ENCODE measurements at places on chromosomes 3 and 15. TPM values are rescaled to one million over a fixed set of nuclear protein-coding genes. Genes with fewer than 3 reads are reported as not detected.

Gene HMG20A
- total RNA-seq: 24.8 TPM

Gene MCF2L2
- total RNA-seq: 1.5 TPM

Gene CLRN1
- total RNA-seq: not detected

Gene GREM1
- not detected for total RNA-seq

Gene CX3CR1
- 0.23 TPM for total RNA-seq

Gene SUCNR1
- total RNA-seq: not detected

Gene FAM107A
- total RNA-seq: not detected

Gene CPNE9
- 0.11 TPM for total RNA-seq

Gene HYKK
- 5.1 TPM for total RNA-seq

Gene OR5K2
- not detected for total RNA-seq

Gene SAMMSON
- total RNA-seq: not detected

Gene TMC3
- total RNA-seq: not detected

Gene ZNF619
- 0.91 TPM for total RNA-seq

Gene ARGFX
- not detected for total RNA-seq

Gene LYZL4
- total RNA-seq: not detected

Gene DNAH12
- total RNA-seq: 0.05 TPM

Gene STAC
- not detected for total RNA-seq

Gene C3orf85
- not detected for total RNA-seq

Gene LRTM1
- not detected for total RNA-seq

Gene ATP10A
- 44.6 TPM for total RNA-seq

Gene CHRNB4
- total RNA-seq: not detected

Gene GOLGA8S
- total RNA-seq: 0.25 TPM

Gene MKRN3
- total RNA-seq: 0.80 TPM

Gene RAB6B
- 2.2 TPM for total RNA-seq

Gene SLCO2A1
- not detected for total RNA-seq

Data from activated naive CD4-positive, alpha-beta T cell treated with anti-CD3 and anti-CD28 coated beads, Interleukin-2, amount 50 U/mL, for 72 hours (primary cell).